ENCODE measurements at places on chromosomes 6 and 20.

DNA sequence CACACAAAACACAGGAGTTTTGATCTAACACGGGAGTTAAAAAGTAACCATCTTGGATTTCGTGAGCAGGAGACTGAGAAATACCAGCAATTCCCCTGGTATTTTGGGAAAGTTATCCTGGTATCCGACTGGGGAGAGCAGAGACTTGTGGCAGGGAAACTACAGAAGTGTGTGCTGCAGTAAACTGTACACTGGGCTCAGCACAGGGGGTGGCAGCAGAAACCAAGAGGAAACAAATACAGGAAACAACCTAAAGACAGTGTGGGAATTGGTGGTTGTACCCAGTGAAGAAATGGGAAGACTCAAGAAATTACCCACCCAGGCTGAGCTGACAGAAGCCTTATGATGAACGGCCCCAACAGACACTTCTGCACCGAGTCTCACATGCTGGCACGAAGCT, 109.8 kb downstream of the CHD6 start:
- no peak for DNase-seq

GRCh38 chr6:123089226-123089625, 93.2 kb downstream of the CLVS2 start:
- no peak for DNase-seq

GRCh38 chr6:138509371-138509770, 10.1 kb upstream of the NHSL1 start:
- DNase-seq = no peak

DNA sequence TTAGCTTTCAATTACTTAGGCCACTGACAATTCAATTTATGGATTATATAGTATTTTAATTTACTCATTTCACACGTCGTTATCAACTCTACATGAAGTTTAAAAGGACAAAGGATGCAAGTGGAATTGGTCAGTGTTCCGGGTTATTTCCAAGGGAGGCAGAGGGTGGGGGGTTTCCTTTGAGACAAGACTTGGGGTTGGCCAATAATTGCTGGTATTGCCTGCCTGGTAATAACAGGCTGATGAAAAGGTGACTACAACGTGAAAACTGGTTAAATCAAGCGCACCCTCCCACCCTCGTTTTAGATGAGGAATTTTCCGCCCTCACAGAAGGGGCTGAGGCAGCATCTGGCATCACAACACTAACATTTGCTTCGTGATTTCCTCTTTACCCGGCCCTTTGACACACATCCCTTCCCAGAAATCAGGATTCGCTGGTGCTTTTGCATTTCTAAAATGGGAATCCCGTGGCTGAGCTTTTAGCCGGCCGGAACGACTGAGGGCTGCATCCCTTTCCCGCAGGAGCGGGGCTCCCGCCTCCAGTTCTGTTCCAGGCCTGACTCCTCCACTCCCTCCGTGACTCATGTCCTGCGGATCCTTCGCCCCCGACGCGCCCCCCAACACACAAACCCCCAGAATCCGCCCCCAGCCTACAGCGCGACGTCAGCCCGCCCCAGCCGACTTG, 999 bp upstream of the PIM1 start:
- DNase-seq = no peak

GRCh38 chr20:47347661-47348435, 8.7 kb downstream of the ZMYND8 start:
- DNase-seq = no peak

GRCh38 chr6:105094133-105094640, 85.6 kb downstream of the POPDC3 start:
- DNase-seq = no peak

DNA sequence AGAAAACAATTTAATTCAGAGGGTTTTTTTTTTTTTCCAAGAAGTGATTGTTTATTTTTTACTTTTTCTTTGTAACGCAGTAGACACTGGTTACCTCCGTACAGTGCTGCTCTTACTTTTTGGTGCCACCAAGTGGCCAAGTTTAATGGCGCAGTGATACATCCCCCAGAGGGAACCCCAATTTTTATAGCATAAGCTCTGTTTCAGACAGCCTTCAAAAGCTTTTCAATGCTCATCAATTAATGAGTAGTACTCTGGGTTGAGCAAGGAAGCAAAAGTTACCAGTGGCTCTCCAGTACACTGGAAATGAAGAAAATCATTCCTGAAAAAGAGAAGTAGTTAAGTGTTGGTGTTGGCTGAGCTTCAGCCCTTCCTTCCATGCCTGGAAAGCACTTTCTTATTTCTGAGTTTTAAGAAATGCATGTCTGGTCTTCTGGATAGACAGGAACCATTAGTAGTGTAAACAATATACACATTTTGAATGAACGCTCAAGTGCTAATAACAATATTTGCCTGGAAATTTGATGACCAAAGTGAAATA, 129.1 kb upstream of the SMLR1 start:
- peak; percentile 30 for DNase-seq

DNA sequence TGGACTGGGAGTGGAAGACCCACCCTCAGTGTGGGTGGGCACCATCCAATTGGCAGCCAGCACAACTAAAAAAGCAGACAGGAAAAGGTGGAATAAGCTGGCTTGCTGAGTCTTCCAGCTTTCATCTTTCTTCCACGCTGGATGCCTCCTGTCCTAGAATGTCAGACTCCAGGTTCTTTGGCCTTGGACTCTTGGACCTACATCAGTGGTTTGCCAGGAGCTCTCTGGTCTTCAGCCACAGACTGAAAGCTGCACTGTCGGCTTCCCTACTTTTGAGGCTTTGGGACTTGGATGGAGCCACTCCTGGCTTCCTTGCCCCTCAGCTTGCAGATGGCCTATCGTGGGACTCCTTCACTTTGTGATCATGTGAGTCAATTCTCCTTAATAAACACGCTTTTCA, 59.8 kb downstream of the SOX4 start:
- no peak for DNase-seq

GRCh38 chr6:42968126-42968701, 7.7 kb downstream of the GNMT start:
- DNase-seq = no peak

DNA sequence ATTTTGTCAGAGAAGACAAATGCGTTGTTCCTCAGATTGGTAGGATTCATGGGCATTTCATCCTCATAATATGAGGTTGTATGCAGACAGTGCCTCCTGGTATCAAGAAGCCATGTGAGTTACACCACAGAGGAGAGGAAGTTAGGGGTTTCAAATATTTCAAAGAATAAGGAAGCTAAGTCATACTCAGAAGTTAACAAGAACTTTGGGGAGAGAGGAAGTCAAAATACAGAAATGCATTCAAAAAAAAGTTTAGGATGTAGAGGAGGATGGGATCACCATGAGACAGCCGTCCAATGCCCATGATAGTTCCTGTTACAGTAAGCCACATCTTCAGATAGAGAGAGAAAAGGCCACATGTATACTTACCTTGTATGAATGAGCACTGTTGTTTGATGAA, 22.3 kb downstream of the HLA-DOB start:
- DNase-seq = no peak

- no peak for DNase-seq
These were observed 92.7 kb upstream of the GLP1R start for GRCh38 chr6:38955861-38956260.

GRCh38 chr6:133358574-133359150, 117.5 kb downstream of the EYA4 start:
- DNase-seq = no peak

DNA sequence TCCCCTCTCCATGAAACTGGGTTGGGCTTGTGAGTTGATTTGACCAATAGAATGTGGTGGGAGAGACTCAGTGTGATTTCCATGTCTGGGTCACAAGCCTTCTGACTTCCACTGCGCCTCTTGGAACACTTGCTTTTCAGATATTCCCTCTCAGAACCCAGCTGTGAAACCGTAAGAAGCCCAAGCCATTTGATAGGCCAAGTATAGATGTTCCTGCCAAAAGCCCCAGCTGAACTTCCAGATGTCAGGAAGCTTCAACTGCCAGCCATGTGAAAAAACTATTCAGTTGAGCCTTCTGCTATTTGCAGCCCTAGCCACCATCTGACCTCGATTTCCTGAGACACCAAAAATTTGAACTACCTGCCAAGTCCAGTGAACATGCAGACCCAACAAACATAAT, 387.8 kb upstream of the GJE1 start:
- no peak for DNase-seq

- DNase-seq = no peak
These were observed 46.1 kb downstream of the RAB44 start for GRCh38 chr6:36743538-36744303.

DNA sequence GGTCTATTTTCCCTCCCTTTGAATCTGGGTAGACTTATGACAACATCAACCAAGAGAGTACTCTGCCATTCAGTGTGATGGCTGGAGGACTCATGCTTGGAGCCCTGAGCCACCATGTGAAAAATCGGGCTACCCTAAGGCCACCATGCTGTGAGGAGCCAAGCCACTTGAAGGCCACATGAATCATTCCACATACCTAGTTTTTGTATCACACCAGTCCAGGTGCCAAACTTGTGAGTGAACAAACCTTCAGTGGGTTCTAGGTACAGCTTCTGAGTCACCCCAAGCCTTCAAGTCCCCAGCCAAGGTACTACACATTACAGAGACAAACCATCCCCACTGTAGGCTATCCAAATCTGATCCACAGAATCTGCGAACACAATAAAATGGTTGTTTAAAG, 37.4 kb upstream of the E2F3 start:
- no peak for DNase-seq

DNA sequence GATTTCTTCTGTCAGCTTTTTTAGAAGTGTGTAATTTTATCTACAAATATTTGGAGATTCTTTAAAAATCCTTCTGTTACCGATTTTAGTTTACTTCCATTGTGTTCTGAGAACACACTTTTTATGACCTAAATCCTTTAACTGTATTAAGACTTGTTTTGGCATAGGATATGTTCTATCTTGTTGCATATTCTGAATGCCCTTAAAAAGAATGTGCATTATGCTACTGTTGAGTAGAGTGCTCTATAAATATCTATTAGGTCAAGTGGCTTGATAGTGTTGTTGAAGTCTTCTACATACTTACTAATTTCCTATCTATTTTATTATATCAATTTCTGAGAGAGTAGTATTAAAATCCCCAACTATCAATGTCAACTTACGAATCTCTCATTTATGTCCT, 502.2 kb downstream of the MAFB start:
- no peak for DNase-seq

DNA sequence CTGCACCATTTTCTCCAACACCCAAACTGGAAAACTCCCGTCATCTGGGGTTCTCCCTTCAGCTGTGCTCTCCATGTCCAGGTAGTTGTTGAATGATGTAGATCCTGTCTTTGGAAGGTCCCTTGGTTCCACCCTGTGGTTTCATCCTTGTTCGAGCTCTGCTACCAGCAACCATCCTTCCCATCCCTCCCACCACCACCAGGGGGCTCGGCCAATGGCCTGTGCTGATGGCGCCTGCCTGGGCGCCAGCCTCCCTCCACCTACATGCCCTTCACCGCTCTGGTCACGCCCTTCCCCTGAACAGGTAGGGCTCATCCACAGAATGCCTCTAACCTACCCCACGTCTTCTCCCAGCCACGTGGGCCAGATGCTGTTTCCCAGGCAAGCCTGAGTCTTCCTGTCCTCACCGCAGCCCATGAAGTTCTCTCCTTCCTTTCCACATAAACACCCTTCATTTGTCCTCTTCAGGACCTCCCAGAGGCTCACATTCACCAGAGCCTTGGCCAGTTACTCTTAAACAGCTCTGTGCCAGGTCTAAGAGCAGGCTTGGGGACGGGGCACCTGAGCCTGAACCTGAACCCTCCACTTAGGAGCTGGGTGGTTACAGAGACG, 75.1 kb upstream of the DUSP22 start:
- DNase-seq = no peak

DNA sequence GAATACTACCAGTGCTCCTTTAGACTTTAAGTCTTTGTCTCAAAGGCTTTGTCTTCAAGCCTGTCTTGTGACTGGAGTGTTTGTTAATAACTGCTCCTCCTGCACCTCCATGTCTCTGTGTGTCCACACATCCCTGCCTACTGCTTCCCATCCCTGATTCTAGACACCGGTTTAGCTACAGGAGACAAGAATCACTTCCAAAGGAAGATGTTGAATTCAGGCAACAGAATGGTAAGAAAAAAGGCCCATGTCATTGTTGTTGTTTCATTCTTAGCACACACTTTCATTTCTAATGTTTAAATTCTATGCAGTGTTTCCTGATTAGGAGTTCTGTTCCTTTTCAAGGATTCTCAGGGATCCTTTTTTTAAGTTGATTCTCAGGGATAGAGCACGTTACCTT, 293.6 kb upstream of the STXBP5 start:
- no peak for DNase-seq

DNA sequence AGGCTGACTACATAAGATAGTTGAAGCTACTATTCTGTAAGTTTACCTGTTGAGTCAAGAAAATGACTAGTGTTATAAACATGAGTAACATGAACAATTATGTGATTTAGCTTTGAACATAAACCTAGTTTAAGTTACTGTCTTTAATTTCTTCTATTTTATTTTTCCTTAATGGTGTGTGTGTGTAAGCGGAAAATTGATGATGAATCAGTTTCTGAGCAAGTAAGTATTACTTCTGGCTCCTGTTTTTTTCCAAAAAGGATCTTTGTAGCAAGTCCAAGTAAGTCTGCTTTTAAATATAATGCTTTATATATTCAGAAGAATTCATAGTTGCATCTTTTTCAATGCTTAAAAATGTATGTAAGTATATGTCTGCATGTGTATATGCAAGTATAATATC, 786.8 kb downstream of the EYS start:
- no peak for DNase-seq

GRCh38 chr20:62002882-62003480, 62.7 kb downstream of the TAF4 start:
- no peak for DNase-seq

- no peak for DNase-seq
These were observed 2.7 kb downstream of the FOXQ1 start for GRCh38 chr6:1314617-1315016.

GRCh38 chr6:45513213-45513618, 135.5 kb upstream of the SUPT3H start:
- no peak for DNase-seq

DNA sequence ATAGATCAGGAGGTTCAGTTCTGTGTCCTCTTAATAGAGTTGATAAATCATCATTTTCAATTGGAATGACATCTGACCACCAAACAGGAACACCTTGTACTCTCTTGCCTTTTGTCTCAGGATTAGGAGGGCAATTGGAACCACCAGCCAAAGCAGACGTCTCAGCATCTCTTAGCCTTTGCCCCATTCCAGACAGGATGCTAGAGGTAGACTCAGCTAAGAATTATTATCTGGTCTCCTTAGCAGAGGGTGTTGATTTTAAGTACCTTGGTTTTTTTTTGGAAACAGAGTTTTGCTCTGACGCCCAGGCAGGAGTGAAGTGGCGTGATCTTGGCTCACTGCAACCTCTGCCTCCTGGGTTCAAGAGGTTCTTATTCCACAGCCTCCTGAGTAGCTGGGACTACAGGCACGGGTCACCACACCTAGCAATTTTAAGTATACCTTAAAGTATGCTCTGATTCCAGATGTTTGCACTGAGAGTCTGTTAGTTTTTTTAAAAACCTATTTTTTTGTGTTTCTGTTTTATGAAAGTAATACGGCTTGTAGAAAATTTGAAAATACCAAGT, 28.0 kb upstream of the ELOVL5 start:
- no peak for DNase-seq

- DNase-seq = no peak
These were observed 113.7 kb upstream of the F13A1 start for GRCh38 chr6:6434151-6434550.

Measured in stimulated activated CD8-positive, alpha-beta memory T cell treated with anti-CD3 and anti-CD28 coated beads, Interleukin-4, amount 100 ng/mL, for 24 hours (primary cell).